ENCODE measurements at places on chromosomes 6 and 20.

DNA sequence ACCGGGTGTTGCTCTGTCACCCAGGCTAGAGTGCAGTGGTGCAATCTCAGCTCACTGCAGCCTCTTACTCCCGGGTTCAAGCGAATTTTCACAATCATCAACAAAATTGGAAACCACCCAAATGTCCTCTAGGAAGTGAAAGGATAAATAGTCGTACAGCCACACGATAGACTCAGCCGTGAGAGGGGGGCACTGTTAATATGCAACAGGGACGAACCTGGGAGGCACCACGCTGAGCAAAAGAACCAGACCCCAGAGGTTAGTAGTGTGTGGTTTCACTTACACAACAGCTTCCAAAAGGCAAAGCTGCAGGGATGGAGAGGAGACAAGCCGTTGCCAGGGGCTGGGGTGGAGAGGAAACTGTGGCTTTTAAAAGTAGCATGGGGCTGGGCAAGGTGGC, 30.1 kb upstream of the NTSR1 start:
- no peak for DNase-seq

DNA sequence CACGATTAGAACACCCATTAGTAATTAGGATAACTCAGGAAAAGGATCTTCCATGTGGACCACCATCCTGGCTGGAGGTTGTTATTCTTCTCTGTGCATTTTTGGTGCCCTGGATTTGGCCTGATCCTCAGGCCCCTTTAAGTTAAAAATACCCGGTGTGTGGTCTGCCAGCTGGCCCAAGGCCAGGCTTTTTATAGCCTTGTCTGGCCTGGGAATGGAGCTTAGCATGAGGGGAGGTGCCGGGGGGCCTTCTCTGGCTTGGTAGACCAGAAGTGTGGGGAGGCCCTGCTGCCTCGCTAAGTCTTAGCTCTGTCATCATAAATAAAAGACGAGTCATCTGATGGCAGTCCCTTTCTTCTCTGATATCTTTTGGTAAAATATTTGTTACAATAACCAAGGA, 71.4 kb downstream of the ARID1B start:
- DNase-seq: peak; percentile 60

DNA sequence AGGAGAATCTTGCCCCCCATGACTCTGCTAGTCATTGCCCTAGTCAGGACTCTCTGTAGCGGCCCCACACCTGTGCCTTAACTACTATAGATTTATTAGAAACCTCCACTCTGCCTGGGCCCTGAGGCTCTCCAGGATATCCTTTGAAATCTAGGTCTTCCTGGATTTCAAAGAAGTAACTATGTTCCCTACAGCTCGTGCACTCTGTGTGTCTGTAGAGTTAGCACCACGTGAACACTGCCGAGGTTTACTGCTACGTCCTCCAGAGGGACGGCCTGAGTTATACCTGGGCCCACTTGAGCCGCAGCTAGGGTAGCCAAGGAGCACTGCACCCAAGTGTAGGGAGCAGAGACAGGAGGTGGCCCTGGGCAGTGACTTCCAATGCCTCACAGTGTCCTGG, 19.8 kb downstream of the GLP1R start:
- no peak for DNase-seq

GRCh38 chr20:39886650-39887190, 802.3 kb downstream of the MAFB start:
- no peak for DNase-seq

- DNase-seq: peak; percentile 37
These were observed 38.4 kb downstream of the ANKRD6 start for GRCh38 chr6:89471287-89471867.

DNA sequence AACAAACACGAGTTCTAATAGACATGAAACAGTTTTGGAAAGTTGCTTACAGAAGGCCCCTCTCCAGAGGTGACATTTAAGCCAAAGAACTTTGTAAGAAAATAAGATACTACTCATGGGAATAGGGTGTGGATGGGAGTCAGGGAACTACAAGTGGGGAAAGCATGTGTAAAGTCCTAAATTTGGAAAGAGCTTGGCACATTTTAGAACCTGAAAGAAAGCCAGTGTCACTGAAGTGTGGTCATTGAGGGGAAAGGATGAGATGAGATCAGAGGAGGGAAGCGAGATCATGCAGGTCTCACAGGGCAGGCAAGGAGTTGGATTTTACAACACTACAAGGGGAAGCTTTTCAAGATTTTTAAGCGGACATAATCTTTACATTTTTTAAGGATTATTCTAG, 38.0 kb downstream of the VGLL2 start:
- DNase-seq: no peak

- no peak for DNase-seq
These were observed 155.5 kb downstream of the PTPRK start for GRCh38 chr6:128364766-128365519.

GRCh38 chr6:135520781-135521180, 23.2 kb upstream of the AHI1 start:
- DNase-seq: peak; percentile 11

DNA sequence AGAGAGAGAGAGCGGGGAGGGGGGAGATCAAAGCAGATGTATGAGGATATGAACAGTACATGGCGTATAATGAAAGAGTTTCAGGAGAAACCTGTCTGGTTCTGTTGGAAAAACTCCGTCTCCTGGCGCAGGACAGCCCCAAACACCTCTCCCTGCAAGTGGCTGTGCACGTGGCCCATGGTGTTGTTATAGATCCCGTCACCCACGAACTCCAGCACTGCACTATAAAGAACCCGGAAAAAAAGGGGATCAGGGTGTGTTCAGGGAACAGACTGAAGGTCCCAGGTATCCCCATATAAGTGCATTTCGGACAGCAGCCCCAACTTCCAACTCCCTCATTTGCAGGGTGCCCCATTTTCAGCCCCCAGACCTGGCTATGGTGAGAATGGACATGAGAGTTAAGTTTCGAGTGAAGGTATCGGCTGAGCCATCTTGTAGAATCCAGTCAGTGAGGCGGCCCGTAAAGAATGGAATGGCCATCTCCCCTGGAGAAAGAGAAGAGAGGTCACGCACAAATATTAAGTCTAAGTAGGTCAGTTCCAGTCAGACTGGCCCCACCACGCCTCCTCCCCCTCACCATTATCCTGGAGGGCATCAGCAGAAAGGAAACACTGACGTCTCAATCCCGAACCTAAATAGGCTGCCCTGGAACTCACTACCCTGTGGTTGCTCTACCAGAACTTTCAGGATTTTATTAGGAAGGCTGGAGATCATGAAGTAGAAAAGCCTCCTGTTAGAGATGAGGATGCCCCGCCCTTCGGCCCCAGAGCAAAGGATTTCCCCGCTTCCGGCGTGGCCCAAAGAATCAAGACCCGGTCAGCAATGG, 1.3 kb downstream of the TAP1 start:
- DNase-seq: peak; percentile 4

DNA sequence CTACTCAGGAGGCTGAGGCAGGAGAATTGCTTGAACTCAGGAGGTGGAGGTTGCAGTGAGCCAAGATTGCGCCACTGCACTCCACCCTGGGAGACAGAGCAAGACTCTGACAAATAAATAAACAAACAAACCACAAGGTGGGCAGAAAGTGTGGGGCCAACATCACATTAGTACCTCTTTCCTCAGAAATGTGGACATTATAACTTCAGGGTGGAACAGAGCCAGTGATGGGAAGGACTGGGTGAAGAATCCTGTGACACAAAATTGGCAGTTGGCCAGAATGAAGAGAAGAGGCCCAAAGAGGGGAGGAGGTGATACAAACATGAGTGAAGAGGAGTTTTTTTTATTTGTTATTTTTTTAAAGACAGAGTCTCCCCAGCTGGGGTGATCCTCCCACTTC, 50.6 kb downstream of the NUP153 start:
- DNase-seq: peak; percentile 42

DNA sequence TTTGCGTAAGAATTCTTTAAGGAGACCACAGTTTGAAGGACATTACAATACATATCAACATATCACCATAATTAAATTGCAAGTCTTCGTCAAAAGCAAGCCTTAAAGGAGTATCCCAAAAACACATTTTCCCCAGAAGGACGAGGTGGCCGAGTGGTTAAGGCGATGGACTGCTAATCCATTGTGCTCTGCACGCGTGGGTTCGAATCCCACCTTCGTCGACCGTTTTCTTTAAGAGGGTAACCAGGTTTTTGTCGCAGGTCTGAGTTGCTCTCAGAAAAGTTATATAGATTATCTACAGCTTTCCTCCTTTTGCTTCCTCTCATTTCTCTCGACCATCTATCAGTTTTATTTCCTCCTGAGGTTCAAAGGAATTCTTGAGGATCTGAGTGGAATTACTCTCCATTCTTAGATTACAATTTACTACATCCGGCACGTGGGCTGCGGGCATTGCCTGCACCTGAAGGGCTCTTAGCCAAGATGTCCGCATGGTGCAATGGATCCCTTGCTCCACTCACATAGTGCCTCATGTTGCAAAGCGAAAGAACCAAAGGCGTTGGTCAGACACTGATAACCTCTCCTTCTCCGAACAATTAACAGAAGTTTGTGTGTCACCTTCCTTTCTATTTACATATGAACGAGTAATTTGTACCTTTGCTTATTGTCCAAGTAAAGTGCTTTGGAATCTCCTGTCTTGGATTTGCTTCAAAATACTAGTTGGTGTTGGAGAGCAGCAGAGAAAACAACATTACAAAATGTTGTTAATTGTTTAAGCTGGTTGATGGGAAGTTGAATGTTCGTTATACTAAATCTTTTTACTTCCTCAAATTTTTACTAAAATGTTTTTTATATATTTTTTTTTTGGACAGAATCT, 14.0 kb downstream of the POM121L2 start:
- DNase-seq: peak; percentile 55

DNA sequence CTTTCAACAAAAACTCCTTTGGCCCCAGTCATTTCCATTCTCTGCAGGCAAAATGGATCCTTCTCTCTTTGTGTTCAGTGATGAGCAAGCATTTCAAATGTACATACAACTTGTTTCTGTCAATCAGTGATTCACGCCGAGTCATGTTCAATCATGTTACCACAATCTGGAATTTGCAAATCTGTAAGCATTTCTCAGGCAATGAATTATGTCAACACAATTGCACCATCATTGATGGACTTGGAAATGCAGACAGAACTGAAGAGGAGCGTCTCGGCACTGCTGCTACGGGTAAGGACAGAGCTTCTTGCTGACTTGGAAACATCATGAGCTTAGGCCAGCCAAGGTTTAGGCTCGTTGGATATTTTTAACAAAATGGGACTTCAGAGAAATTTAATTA, 132.8 kb upstream of the AGPAT4 start:
- DNase-seq: peak; percentile 87

DNA sequence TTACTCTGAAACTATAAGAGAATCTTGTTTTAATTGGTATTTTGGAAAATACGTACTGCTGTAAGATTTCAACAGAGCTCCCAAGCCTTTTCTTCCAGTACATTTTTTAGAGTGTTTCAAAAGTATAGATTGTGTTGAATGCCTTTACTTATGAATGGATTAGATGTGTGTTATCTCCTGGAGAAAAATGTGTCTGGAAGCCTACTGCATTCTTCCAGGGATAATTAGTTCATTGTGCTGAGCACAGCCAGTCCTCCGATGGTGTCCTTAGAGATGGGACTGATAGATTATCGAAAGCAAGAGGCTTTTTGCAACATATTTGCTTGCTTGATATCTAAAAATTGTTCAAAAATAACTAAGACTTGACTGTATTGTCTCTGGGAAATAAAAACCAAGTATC, 114.2 kb downstream of the PLEKHG1 start:
- no peak for DNase-seq

DNA sequence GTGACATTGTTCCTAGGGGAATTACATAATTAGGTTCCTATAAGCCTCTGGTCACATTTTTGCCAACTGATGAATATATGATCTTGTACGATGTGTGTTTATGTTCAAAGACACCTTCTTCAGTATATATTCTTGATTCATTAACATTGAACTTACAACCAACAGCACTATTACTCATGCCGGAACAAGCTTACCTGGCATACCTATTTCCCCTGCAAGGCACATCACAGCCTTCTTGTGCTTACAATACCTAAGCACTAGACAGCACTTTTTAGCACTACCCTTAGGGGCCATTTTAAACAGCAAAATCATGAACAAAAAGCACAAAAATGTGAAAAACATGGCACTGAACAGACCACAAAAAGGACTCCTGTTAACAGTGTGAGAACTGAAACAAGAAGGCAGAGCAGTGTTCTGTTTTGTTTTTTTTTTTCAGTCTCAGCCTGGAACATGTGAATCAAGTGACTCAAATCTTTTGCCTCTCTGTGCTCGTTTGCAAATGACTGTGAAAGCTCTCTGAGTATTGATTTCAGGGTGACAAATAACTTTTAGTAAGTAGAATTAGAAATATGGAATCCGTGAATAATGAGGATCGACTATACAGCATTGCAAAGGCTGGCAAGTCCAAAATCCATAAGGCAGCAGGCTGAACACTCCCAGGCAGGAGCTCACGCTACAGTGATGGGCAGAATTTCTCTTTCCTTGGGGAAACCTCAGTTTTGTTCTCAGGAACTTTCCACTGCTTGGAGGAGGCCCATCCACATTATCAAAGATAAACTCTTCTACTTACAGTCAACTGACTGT, 102.3 kb upstream of the TSHZ2 start:
- DNase-seq: no peak

DNA sequence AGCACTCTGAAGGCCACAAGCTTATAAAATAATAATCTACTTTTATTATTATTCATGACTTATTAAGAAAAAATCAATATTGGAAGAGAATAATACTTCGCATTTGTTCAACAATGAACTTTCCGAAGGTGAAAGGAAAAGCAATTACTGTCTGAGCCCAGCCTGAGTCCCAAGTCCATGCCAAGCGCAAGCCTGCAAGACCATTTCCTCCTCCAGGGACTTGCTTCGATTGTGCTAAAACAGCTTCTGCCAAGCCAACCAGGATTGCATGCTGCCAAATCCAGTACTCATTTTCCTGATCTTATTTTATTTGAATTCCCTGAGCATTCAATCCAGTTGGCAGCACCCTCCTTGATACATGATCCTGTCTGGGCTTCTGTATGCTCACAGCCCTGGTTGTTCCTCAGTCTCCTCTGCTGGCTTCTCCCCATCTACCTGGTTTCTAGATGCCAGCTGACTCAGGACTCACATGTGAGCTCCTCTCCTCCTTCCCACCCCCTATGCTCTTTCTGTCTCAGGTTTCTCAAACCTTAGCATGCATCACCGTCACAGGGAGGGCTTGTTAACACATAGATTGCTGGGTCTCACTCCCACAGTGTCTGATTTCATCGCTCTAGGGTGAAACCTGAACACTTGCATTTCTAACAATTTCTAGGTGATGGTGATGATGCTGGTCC, 55.9 kb upstream of the PSMF1 start:
- DNase-seq: no peak

GRCh38 chr20:49595811-49596561, 28.0 kb upstream of the PTGIS start:
- DNase-seq: peak; percentile 45

- no peak for DNase-seq
These were observed 33.5 kb downstream of the WDR27 start for GRCh38 chr6:169668203-169668847.

- DNase-seq: no peak
These were observed 93.5 kb downstream of the DTNBP1 start for GRCh38 chr6:15569035-15569995.

GRCh38 chr20:57346477-57346876, 4.6 kb upstream of the RAE1 start:
- DNase-seq: peak; percentile 86

GRCh38 chr6:20340068-20340848, 61.4 kb upstream of the E2F3 start:
- DNase-seq: no peak
